ENCODE measurements at places on chromosomes 4 and X.
A peak's percentile ranks its signal among the peaks of the same experiment; 100 is the strongest.

DNA sequence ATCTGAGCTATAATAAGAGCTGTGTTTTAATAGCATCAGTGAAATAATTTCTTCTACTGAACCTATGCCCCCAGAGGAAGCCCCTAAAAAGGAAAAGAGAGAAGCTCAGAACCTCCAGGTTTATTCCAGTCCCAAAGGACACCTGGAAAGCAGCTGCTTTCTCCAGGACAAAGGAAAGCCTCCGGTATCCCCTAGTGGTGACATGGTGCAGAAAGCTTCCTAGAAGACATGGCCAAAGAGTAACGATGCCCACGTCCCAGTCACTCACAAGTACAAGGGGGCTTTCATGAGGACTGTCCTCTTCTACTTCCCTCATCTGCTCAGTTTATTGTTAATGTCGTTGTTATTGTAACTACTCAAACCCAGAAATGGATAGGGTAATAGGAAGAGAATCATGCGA lies 343.9 kb downstream of the UNC5C start:
- DNase-seq, result no peak

DNA sequence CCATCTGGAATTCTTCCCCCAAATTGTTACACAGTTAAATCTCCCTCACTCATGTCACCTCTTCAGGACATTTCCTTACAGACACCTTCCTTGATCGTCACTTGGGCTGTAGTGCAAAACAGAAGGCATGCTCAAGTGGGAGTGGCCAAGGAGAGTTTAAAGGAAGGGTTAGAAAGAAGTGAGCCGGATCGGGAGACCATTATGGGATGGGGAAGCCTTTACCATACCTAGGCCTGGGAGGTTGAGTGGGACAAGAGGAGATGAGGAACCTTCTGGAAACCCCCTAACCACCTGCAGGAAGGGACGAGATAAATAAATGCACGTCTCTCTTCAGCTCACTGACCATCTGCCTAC lies 102.7 kb downstream of the UCHL1 start:
- no peak for DNase-seq

- DNase-seq, result no peak
Measured at GRCh38 chr4:2172161-2172560, 69.8 kb downstream of the HAUS3 start.

DNA sequence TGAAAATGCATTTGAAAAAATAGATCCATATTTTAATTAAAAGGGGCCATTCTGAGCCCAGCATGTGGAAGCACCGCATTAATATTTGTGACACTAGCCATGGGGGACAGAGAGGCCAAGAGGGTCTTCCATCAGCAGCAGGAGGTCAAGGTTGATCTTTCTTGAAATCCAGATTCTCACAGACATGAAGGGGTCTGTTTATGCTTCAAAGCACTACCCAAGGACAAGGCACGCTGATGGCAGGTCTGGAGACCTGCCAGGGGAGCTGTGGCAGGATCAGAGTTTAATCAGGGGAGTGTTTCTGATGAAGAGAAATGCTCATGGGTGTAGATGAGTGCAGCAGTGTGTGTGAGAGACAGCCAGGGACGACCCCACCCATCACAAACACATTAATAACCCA lies 243.3 kb downstream of the LDB2 start:
- no peak for DNase-seq

- DNase-seq, result peak; percentile 34
Measured at GRCh38 chr4:183960046-183960420, 54.9 kb downstream of the STOX2 start.

DNA sequence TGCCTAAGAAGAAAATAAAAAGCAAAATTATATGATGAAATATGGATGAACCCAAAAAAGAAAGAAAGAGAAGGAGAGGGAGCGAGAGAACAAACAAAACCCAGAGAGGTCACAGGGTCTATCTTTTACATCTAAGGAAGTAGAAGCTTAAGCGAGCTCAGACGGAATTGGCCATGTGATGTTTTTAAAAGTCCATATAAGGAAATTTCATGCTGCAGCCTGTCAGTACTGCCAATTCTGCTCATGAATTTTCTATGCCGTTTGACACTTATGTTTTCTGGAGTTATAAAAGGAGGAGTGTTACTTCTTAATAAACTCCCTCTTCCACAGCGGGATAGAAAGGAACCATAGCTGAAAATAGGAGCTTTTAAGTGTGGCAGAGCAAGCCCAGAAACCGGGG lies 32.9 kb upstream of the DCX start:
- no peak for DNase-seq

- no peak for DNase-seq
Measured at GRCh38 chr4:95225849-95226248, 322.9 kb downstream of the UNC5C start.

DNA sequence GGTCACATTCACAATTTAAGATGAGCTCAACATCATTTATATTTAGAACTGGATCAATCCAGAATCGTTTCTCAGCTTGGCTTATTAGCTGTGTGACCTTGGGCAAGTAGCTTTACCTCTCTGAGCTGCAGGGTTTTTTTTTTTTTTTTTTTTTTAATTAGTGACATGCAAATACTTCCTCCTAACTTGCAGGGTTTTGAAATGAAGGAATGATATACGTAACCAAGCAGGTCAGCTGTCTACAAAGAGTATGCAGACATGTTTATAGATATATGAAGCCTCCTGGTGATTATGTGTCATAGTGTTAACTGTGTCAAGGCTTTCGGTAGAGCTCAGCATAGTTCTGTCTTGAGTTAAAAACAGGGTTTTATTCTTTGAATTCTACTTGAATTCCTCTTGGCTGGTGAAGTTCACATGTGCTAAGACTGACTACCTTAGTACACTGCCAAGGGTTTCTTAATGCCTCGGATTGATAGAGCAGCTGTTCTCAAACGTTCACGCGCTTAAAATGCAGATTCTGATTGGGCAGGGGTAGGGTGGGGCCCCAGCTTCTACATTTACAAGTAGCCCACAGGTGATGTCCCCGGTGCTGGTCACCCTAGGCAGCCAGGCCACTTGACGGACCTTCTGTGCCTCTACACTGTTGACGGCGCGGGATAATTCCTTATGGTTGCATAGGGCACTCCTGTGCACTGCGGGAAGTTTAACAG lies 654 bp upstream of the STS start:
- DNase-seq, result no peak

GRCh38 chr4:159547645-159548308 lies 444.9 kb downstream of the RAPGEF2 start:
- DNase-seq, result no peak

DNA sequence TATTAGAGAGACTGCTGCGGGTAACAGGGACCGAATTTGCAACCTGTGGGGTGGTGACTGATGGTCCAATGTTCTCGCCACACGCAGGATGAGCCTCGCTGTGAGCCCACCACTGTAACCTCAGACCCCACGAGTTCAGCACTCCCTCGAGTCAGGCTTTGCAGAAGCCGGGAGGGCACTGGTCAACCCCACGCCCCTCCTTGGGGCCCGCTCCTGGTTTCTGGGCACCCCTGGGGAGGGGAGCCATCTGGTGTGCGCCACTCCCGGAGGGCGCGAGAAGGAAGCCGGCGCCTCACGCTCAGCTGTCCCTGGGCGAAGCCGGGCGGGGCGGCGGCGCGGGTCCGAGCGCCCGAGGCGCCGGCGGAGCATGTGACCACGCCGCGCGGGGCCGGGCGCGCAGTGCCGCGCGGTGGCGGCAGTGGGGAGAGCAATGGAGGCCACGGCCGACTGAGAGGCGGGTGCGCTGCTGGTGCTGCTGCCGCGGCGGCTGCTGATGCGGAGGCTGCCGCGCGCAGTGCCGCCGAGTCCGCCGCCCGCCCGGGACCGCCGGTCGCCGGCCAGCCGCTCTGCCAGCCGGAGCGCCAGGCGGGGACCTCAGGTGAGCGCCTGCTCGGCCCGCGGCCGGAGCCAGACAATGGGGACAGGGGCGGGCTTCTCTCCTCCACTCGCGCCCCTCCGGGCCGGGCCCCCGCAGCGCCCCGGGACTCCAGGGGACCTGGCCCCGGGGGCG lies 100.1 kb downstream of the CEP135 start:
- DNase-seq, result peak; percentile 63

DNA sequence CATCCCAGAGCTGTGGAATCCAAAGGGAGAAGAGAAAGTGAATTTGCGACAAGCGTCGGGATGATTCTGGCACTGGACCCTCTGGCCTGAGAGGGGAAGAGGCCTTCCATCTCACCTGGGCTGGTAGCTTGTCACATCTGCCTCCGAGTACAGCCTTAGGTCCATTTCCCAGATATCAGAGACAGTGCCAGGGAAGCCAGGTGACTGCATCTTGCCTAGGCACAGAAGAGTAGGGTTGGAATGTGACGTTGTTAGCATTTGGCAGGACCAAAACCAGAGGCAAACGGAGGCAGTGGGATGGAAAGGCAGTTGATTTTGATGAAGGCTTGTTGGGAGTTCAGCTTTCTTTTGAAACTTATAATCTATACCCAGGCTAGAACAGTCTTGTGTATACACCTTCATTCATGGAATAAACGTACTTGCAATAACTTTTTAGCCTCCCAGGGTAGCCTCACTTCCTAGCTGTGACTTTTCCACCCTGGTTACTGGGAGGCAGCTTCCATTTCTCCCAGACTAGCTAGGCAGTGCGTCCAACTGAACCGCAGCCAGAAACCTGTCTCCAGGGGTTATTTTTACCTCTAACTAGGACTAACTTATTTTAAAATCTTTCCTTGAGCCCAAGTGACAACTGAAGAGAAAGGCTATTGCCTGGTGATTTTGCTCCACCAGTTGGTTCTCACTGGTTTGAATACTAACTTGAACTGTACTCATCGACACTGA lies 5.9 kb downstream of the SOD3 start:
- DNase-seq, result no peak

DNA sequence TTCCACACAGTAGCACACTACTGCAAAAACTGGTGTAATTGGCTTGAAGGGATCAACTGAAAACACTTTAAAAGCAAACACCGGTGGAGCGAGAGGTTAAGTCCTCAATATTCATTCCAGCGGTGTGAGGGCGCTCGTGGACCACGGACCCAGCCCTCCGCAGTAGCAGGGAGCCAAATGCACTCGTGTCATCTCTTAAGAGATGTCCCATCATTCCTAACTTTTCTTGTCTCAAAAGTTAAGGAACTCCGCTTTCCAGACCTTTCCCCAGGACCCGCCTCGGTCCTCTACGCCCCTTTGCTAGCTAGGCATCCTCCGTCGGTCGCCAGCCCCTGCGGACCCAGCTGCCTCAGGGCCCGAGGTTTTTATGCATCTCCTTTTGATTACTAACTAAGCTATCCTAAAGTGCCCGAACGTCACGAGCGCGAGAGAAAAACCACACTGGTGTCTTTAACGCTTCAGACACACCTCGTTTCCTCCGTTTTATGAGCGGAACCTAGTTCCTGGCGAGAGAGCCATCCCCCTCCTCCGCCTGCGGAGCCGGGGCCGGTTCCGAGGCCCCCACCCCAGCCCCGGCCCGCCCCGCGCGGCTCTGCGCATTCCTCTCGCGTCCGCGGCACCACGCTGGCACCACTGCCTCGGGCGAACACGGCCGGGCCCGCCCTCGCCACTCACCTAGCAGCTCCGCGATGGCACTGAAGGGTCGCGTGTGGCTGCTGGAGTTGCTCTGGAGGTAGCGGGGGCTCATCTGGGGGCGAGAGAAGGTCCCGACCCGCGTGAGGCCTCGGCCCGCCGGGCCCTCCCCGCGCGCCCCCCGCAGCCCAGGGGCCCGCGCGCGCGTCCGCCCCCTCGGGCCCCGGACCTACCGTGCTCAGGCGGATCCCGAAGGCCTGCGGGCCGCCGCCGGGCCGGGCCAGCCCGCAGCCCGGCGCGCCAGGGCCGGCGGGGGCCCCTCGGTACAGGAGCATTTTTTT lies 723 bp downstream of the MORC4 start:
- peak; percentile 21 for DNase-seq

GRCh38 chr4:146959692-146960091 lies 14.0 kb upstream of the TTC29 start:
- DNase-seq, result no peak

DNA sequence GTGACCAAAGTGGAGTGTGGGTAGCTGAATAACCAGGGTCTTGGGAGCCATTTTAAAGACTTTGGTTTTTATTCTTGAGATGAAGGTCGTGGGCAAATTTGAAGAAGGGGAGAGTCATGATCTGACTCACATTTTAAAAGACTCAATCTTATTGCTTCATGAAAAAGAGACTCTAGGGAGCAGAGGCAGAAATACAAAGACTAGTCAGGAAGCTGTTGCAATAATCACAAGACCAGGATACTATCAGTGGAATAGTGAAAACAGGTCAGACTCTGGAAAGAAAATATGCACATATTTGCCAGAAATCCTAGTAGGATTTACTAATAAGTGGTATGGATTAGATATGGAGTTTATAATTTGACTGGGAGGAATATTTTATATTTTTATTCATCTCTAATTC lies 448.4 kb downstream of the RAPGEF2 start:
- DNase-seq, result no peak

GRCh38 chrX:42732506-42732905 lies 45.5 kb downstream of the PPP1R2C start:
- no peak for DNase-seq

DNA sequence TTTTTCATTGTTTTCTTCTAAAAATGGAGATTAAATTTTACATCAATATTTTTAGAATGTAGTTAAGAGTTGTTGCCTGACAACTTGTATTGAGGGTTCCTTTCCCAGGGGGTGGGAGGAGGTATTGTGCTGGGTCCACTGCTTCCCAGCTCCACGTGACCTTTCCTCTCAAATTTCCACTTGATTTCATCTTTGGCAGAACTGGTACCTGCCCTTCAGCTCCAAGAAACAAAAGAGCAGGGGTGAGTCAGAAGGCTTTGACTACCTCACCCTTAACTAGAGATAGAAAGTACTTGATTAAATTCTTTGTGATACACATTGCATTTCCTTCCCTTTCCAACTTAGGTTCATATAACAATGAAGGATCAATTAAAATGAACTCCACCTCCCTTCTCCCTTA lies 19.7 kb downstream of the TRIM2 start:
- peak; percentile 15 for DNase-seq

DNA sequence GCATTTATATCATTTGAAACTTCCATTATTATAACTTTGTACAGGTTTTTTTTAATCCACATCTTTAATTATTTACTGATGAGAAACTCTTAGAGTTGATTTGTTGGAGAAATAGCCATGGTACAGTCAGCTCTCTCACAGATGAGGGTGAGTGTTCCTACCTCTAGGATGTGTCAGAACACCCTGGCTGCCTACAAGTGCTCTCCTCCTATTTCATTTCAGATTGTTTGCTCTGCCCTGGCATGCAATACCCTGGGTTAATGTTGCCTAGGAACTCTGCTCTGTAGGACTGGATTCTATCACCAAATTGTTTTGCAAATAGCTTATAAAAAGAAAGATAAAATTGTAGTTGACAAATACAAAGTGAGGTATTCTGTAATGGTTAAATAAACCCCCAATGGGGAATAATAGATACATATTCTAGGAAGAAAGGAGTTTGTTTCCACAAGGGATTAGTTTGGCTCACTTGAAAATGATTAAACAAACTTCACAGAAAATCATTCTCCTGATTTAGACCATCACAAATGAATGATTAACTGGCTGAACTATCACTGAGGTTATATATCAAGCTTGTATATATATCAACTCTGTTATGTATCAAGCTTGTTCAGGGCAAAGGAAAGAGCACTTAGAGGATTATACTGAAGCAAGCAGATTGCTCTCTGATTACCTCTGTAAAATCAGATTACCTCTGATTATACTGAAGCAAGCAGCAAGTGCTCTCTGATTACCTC lies 150.0 kb downstream of the PDE5A start:
- DNase-seq, result no peak

GRCh38 chrX:99266255-99266654 lies 1143.8 kb downstream of the PCDH19 start:
- no peak for DNase-seq

GRCh38 chrX:11791090-11791489 lies 33.1 kb downstream of the MSL3 start:
- DNase-seq, result no peak

GRCh38 chr4:107017443-107018343 lies 18.4 kb downstream of the DKK2 start:
- no peak for DNase-seq

- no peak for DNase-seq
Measured at GRCh38 chrX:140762061-140762460, 52.5 kb downstream of the LINC00632 start.

All from NCI-H510A (cell line).